Skeletal muscle tissue (tissue), 5 donors: ENCODE measurements at places on chromosomes 16 and 17. TPM values are rescaled to one million over a fixed set of nuclear protein-coding genes. Genes with fewer than 3 reads are reported as not detected.

Gene TLCD2
- 2.1 TPM for total RNA-seq

Gene PTX4
- total RNA-seq, result 1.0 TPM

Gene ZDHHC1
- total RNA-seq, result 11.5 TPM

Gene FBXO31
- total RNA-seq, result 26.6 TPM

Gene CFAP119
- 1.6 TPM for total RNA-seq

Gene PRDM7
- total RNA-seq, result not detected

Gene SLC16A6
- total RNA-seq, result 1.0 TPM

Gene PRRT2
- total RNA-seq, result 0.52 TPM

Gene C16orf46
- not detected for total RNA-seq

Gene IGSF6
- 3.1 TPM for total RNA-seq

Gene ABCC6
- 1.6 TPM for total RNA-seq

Gene PMFBP1
- not detected for total RNA-seq

Gene EPX
- 0.52 TPM for total RNA-seq

Gene TM4SF5
- not detected for total RNA-seq

Gene ADAP2
- total RNA-seq, result 9.4 TPM

Gene TEKT3
- total RNA-seq, result not detected

Gene DOC2A
- total RNA-seq, result 0.52 TPM

Gene RPRML
- not detected for total RNA-seq

Gene GNGT2
- 2.1 TPM for total RNA-seq

Gene CBX2
- total RNA-seq, result 5.7 TPM

Gene TNP2
- not detected for total RNA-seq

Gene SHISA6
- total RNA-seq, result 2.1 TPM

Gene RHOT2
- total RNA-seq, result 14.1 TPM

Gene CD300LF
- total RNA-seq, result 0.52 TPM

Gene LLGL2
- 4.7 TPM for total RNA-seq

Gene SLFN12L
- total RNA-seq, result 0.52 TPM

Gene MTSS2
- total RNA-seq, result 18.8 TPM

Gene KRT27
- not detected for total RNA-seq

Gene KRTAP4-9
- not detected for total RNA-seq

Gene MYH1
- 12.0 TPM for total RNA-seq

Gene COG1
- total RNA-seq, result 18.3 TPM

Gene HP
- total RNA-seq, result 11.5 TPM

Gene C1QTNF1
- 6.8 TPM for total RNA-seq

Gene ABCA9
- total RNA-seq, result 30.3 TPM

Gene SULT1A4
- 2.6 TPM for total RNA-seq

Gene SLC22A31
- total RNA-seq, result not detected

Gene SGCA
- 158 TPM for total RNA-seq

Gene TCF25
- 121 TPM for total RNA-seq

Gene RNF222
- total RNA-seq, result not detected

Gene TPSB2
- not detected for total RNA-seq

Gene NPTX1
- 1.0 TPM for total RNA-seq

Gene CSH1
- not detected for total RNA-seq

Gene CDRT15
- total RNA-seq, result not detected

Gene BCL6B
- 13.0 TPM for total RNA-seq

Gene NPIPA5
- 4.2 TPM for total RNA-seq

Gene GLP2R
- not detected for total RNA-seq

Gene DCTN5
- total RNA-seq, result 25.6 TPM

Gene TBC1D3K
- total RNA-seq, result not detected

Gene RGS11
- total RNA-seq, result 0.52 TPM

Gene LRRC75A
- 3.7 TPM for total RNA-seq

Gene EVPLL
- not detected for total RNA-seq
